Stimulated activated CD4-positive, alpha-beta T cell treated with anti-CD3 and anti-CD28 coated beads, TNF-alpha, amount 100 ng/mL, for 1 hour (primary cell): ENCODE measurements at places on chromosomes 11 and 22.

- no peak for DNase-seq
These were observed 35.6 kb upstream of the TCF20 start for GRCh38 chr22:42306010-42306409.

- DNase-seq: no peak
These were observed 9.4 kb downstream of the BCL2L13 start for GRCh38 chr22:17647991-17648390.

GRCh38 chr11:45258982-45259530 is 27.1 kb downstream of the SYT13 start:
- no peak for DNase-seq

DNA sequence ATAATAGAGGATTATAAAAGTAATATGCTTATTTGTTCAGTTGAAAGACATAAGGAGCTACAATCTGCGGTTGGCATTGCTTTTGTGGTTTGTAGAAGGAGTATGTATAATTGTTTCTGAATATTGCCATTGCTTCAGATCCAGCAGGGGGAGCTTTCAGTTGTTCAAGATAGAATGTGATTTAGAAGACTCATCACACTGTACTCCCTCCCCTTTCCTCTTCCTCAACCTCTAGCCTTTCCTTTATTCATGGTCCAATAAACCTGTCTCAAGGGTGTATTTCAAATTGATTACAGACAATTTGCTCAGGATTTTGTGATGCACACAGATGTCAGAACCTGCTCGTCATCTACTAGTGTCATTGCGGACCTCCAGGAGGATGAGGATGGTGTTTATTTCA is 9.8 kb downstream of the PRMT3 start:
- no peak for DNase-seq

DNA sequence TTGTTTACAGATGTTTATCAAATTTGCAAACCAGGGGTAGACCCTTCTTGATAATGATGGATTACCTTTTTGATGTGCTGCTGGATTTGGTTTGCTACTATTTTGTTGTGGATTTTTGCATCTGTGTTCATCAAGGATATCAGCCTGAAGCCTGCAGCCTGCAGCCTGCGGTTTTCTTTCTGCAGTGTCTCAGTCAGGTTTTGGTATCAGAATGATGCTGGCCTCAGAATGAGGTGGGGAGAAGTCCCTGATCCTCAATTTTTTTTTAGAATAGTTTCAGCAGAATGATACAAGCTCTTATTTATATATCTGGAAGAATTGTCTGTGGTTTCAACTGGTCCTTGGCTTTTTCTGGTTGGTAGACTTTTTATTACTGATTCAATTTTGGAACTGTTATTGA is 19.7 kb upstream of the RAB38 start:
- no peak for DNase-seq

DNA sequence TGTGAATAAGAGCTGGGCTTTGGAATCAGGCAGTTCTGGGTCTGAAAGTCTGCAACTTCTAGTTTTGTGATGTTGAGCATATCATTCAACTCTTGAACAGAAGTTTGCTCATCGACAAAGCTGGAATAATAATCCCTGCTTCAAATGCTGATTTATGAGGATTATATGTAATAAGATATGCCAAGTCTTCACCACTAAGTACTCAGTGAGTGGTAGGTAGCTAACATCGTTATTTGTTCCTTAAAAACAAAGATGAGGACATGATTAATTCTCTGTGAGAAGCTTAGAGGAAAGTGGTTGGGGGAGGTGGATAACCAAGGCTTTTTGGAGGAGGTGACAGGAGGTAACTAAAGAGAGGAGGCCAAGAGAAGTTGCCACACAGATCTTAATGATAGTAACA is 96.5 kb downstream of the ME3 start:
- DNase-seq: no peak

DNA sequence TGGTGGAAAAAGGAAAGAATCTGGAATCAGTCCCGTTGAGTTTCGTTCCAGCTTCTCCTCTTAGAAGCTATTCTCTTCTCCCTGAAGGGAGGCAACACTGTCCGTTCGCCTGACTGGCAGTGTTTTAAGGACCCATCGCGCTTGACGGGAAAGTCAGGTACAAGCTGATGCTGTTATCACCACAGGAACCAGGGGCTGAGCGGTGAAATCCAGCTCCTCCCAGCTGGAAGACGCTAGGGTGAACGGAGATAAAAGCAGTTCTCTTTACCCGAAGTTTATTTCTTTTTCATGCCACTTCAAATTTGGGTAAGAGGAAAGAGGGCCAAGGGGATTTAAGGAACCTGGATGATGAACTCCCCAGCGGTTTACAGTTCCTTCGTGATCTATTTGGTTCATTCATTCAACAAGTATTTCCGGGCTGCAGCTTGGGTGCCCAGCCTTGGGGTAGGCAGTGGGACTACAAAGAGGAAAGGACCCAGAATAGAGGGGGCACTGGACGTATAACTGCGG is 551 bp upstream of the DEUP1 start:
- no peak for DNase-seq

DNA sequence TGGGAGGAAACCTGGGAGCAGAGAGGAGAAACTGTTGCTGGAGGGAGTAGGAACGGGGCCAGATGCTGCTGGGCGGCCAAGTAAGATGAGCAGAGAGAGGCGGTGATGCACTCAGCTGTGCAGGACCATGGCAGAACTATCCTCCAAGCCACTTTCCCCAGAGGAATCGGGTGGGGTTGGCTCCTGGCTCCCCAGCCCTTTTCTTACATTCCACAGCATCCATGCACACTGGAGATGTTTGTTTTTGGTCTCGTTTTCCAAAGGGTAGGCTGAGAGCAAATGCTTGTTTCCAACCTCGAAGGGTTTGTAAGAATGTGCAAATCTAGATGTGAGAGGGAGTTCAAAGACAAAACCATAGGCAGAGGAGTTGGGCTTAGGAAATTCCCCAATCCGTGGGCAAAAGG is 73.2 kb downstream of the DBX1 start:
- DNase-seq: no peak

- DNase-seq: no peak
These were observed 7.3 kb upstream of the FUT4 start for GRCh38 chr11:94536386-94536785.

GRCh38 chr11:19283991-19284390 is 43.2 kb upstream of the E2F8 start:
- DNase-seq: no peak

- no peak for DNase-seq
These were observed 18.5 kb downstream of the CABP7 start for GRCh38 chr22:29738118-29738815.

DNA sequence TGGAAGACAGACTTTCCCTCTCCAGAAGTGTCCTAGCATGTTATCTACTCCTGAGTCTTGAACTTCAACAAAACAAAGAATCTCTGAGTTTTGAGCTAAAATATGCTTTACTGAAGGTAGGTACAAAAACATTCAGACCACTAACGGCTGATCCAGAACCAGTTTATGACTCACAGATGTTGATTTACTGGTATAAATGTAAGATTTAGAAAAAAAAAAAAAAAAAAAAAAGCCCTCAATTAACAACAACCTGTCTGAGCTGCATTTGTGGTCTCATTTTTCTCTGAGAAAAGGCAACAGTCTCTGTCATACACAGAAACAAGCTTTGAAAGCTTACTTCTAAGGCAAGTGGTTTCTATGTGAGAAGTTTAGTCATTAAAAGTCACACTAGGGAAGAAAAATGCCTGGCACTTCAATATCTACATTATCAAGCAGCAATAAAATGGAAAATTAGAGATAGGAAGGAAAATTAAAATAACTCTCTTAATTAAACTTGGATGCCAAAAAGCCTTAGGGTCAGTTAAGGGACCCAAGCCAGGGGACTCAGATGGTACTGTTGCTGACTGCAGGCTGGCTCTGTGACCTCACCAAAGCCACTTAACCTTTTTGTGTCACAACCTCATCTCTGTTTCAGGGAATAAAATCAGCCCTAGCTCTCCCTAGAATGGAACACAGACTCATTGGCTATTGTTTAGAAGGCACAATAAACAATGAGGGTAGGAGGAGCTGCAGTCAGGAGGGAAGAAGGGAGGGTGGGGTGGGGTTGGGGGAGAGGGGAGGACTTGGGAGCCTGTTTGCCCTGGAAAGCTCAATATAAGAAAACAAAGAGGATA is 61.7 kb downstream of the ETS1 start:
- no peak for DNase-seq

- DNase-seq: no peak
These were observed 84.2 kb downstream of the FBXO7 start for GRCh38 chr22:32558681-32559355.

GRCh38 chr11:55658608-55659007 is 3.4 kb upstream of the OR4C6 start:
- no peak for DNase-seq

- DNase-seq: no peak
These were observed 53.3 kb downstream of the CACNA1I start for GRCh38 chr22:39623603-39624500.

DNA sequence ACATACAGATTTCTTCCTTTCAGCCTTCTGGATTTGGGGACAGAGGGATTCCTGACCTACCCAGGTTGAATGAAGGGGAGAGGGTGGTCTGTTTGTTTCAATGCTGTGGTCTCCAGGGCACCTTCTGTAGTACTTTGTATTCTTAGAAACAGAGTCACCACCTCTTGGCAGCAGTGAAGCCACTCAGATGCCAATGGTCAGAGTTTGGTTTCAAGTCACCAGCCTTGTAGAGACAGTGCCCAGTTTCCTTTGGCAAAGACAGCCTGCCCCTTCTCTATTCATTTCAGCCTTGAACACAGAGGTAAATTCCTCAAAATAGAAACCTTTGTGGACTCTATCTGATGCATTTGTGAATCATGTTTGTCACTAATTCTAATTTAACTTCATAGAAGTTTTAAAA is 111.7 kb upstream of the RASSF10 start:
- no peak for DNase-seq

DNA sequence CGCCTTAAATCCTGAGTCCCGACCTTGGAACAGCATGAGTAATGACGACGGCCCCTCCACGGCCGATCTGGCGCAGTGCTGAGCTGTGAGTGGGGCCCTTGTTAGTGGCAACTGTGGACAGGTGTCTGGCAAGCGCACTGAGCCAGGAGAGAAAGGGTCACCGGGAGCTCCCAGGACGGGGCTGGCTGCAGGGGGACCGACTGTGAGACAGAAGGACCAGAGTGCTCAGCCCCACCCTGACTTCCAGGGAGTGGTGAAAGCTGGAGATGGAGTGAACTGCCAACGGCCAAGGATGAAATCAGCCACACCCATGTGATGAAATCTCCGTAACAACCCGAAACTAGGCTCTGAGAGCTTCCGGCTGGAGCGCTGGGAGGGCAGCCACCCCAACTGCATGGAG is 228.6 kb downstream of the BRD1 start:
- DNase-seq: no peak

DNA sequence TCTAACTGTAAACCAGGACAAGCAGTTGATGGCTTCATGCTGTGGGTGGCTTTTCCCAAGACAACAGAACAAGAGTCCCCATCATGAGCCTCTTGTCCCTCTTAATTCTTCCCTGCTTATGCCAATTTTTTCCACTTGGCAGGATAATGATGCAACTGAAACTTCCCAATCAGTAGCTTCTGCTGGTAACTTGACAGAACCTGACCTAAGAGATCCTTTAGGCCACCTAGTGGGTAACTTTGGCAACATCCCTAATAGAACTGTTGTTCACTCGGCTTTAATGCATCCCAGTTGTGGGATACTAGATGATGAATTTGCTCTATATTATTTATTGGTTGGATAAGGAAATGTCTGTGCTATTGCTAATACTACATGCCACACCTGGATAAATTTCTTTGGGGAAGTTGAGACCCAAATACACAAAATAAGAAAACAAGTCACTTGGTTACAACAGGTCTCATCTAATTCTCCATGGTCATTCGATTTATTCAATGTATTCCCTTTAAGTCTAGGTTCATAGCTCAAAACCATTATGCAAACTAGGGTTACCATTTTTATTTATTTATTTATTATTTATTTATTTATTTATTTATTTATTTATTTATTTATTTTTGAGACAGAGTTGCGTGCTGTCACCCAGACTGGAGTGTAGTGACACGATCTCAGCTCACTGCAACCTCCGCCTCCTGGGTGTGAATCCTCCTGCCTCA is 41.4 kb upstream of the NFAM1 start:
- no peak for DNase-seq

- DNase-seq: no peak
These were observed 50.9 kb downstream of the CWC15 start for GRCh38 chr11:94922321-94923003.

DNA sequence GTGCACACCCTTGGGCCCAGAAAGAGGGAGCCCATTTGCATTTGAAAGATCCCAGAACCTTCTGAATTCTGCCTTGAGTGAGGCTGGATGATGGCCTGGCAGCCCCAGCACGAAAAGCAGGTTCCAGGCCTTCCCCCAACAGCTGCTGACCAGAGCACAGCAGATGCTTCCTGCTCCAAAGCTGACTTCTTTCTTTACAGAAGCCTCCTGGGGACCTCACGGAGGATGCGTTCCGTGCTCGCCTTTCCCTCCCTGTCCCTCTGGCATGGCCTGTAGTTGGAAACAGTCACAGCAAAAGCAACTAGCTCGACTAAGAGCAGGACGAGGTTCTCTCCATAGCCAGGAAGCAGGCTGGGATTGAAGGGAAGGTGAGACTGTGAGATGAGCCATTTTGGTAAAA is 107.7 kb upstream of the B3GAT1 start:
- no peak for DNase-seq

DNA sequence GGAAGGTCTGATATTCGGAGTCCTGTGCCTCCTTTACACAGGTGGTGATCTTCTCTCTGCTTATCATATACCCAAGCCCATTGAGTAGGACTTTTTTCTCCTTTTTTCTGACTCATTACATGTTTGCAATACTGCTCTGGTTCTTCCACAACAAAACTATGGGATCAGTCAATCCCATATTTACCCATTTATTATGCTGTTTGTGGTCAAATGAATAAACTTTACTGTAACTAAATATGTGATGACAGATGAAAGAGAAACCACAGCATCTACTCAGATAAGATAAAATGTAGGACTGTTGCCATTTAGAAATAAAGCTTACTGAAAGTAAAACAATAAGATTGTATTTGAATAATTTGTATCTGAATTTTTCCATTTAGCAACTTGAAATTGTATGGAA is 958.7 kb upstream of the FAT3 start:
- DNase-seq: no peak

GRCh38 chr11:35953081-35953760 is 9.4 kb downstream of the LDLRAD3 start:
- DNase-seq: no peak

DNA sequence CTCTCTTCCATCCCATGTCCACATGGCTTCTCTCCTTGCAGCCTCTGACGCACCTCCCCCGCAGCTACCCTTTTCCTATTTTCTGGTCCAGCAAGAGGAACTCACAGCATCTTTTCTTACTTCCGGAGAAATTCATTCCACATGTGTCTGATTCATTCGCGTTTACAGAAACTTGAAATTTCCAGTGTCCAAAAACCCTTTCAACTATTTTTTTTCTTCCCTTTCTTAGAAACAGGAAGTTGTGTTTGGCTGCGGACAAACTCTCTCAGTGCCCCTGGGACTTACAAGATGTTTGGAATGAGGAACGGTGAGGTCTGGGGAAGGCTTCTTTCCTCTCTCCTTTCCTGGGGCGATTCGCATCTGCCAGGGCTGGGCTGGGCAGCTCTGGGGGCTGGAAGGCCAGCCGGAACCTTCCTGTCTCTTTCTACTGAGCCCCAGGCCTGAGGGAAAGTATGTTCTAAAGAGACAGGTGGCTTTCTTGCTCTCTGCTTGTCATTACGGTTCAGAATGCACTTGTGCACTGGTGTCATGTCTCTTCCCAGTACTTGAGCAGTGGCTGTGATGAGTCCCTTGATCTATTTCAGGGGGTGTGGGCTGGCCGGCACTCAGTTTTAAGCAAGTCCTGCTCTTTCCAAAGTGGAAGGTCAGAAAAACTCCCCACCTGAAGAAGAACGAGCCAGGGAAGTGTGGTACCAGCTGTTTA is 27.5 kb downstream of the ADAMTS8 start:
- DNase-seq: no peak
